ENCODE measurements at places on chromosomes 1 and 21.

GRCh38 chr21:41497008-41497407 is 10.9 kb downstream of the TMPRSS2 start:
- DNase-seq = no peak

- no peak for DNase-seq
Measured at GRCh38 chr21:45056917-45057560, 17.3 kb upstream of the ADARB1 start.

DNA sequence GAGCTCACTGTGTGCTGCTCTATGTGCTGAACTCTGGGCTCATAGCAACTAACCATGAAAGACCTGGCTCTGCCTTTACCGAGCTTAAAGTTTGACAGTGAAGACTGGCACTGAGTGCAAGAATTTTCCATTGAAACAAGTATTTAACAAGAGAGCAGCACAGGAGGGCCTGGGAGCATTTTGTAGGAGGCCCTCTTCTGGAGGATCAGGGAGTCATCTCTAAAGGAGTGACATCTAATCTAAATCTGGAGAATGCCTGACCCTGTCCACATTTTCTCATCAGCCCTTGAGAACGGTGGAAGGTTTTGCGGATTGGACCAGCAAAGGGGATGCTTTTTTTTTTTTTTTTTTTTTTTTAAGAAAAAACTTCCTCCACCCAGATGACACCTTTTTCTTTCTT is 150.8 kb downstream of the ROR1 start:
- DNase-seq = no peak

- DNase-seq = peak; percentile 38
Measured at GRCh38 chr1:8097077-8097799, 71.1 kb upstream of the ERRFI1 start.

GRCh38 chr1:182699393-182700350 is 15.3 kb upstream of the RGS8 start:
- no peak for DNase-seq

DNA sequence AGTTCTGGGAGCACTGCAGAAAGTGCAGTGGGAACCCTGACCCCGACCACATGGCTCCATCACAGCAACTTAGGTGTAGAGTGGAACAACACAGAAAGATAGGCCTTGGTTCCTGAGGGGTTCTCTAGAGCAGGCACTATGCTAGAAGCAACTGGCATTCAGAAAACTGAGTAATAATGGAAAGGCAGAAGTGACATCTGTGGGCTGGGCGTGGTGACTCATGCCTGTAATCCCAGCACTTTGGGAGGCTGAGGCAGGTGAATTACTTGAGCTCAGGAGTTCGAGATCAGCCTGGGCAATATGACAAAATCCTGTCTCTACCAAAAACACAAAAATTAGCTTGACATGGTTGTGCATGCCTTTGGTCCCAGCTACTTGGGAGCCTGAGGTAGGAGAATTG is 5.3 kb downstream of the MRPS15 start:
- DNase-seq = peak; percentile 70

DNA sequence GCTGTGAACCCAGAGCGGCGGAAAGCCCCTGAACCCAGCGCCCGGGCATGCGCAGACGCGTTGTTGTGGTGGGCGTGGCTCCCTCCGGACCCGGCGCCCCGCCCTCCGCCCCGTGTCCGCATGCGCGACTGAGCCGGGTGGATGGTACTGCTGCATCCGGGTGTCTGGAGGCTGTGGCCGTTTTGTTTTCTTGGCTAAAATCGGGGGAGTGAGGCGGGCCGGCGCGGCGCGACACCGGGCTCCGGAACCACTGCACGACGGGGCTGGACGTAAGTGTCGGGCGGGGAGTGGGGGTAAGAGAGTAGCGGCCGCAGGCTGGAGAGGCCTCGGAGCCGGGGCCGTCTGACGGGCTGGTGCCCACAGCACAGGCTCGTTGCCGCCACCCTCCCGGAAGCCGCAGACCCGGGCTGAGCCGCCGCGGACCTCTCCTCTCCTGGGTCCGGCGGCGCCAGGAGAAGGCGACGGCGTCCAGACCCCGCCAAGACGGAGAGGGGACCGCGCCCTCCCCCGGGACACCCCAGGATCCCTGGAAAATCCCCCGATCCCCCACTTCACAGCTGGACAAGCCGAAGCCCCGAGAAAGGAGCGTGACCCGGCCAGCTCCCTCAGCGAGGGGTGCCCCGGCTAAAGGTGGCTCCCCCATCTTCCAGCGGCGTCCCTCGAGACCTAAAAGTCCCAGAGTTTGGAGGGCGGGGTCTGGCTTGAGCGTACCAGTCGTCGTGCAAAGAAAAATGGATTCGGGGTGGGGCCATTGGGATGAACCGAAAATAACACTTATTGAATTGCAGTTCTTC is at the start of gene TMEM50A:
Gene TMEM50A (plus strand): TSS at position 147 of the 794 bp plus-strand sequence. CDS start 2,153 bp downstream, outside the sequence.
- peak; percentile 96 for DNase-seq

DNA sequence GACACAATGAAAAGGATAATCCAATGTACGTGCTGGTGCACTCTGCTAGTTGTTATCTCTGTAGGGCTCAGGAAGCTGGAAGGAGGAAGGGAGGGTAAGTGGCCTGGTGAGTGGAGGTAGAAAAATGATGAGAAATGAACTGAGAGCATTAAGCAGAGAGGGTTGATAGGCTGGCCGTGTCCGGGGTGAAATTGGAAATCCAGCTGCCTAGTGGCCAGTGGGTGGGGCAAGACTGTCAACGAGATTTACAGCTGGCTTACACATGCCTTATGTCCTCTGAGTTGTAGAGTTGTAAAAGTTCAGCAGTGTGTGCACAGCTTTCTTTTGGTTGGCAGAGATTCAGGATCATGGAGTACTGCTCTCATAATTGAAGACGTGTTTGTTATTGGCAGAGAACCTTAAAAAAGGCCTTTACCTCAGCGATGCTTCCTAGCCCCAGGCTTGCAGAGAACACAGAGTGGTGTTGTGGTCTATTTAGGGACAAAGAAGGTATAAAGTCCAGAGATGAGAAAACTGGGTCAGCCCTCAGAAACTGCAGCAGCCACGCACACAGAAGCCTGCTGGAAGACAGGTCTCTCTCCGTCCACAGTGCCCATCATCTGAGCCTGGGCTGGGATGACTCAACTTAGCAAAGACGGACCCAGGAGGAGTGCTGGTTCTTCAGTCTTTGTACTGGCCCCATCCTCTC is 132.4 kb downstream of the EDEM3 start:
- DNase-seq = no peak

DNA sequence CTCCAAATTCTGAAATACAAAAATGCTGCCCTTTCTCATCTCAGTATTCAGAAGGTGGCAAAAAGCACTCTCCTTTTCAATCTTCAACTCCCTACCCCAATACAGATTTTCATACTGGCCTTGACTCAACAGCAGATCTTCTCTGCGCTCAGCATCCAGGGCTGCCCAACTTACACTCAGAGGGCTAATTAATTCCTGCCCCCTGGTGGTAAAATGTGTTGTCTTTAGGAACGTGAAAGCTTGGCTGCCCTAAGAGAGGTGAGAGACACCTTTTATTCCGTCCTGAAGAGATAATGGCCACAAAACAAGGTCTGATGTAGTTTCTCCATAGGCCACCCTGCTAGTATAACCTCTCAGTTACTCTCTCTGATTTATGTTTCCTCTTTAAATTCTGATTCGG is 25.0 kb downstream of the KRTAP24-1 start:
- no peak for DNase-seq

DNA sequence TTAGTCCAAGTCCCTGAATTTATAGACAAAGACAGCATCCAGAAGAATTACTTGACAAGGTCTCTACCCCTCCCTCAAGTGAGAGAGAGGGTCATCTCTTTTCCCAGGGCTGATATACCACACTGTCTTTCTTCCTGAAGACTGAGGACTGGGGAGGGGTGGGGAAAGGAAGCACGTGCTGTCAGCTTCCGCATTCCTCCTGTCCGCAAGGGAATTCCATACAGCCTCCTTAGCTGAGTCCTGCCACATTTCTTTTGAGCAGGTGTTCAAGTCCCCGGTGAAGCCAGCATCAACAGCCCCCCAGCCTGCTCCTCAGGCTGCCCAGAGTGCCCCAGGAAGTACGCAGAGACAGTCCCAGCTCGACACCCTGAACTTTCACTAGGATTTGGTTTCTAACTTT is 34.2 kb downstream of the PCAT6 start:
- DNase-seq = no peak
